Neural crest cell (in vitro differentiated cells): ENCODE measurements at places on chromosomes 16 and 17.

GRCh38 chr17:57143919-57144318, 58.9 kb downstream of the AKAP1 start:
- DNase-seq = no peak

GRCh38 chr17:70523426-70523825, 354.1 kb downstream of the KCNJ2 start:
- DNase-seq = no peak

DNA sequence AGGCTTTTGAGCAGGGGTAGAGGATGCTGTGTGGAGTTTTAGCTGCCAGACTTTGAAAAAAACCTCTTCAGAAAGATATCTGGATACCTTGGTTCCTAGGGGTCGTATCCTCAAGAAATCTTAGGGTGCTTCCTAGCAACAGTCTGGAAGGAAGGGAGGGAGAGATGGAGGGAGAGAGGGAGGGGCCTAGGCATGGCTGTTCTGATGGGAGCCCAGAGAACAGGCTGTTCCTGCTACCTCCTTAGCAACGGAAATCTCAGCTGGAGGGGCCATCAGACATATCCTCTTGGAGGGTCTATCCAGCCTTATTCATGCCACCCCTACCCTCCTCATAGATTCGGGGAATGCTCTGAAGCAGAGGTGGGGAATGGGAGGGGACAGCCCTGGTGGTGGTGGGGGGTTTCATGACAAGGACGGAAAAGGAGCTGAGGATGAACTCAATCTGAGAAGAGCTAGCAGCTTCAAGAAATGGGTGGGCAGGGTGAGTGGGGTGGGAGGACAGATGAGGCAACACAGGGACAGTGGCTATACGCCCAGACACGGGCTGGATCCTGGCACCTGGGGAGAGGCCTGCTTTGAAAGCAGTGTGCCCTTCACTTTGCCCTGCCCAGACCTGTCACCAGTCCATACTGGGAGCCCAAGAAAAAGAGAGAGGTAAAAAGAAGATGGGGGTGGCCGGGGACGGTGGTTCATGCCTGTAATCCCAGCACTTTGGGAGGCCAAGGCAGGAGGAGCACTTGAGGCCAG, 2.9 kb upstream of the THRA start:
- DNase-seq = no peak

- DNase-seq = no peak
Measured at GRCh38 chr17:2237950-2238349, 65.6 kb downstream of the SMG6 start.

DNA sequence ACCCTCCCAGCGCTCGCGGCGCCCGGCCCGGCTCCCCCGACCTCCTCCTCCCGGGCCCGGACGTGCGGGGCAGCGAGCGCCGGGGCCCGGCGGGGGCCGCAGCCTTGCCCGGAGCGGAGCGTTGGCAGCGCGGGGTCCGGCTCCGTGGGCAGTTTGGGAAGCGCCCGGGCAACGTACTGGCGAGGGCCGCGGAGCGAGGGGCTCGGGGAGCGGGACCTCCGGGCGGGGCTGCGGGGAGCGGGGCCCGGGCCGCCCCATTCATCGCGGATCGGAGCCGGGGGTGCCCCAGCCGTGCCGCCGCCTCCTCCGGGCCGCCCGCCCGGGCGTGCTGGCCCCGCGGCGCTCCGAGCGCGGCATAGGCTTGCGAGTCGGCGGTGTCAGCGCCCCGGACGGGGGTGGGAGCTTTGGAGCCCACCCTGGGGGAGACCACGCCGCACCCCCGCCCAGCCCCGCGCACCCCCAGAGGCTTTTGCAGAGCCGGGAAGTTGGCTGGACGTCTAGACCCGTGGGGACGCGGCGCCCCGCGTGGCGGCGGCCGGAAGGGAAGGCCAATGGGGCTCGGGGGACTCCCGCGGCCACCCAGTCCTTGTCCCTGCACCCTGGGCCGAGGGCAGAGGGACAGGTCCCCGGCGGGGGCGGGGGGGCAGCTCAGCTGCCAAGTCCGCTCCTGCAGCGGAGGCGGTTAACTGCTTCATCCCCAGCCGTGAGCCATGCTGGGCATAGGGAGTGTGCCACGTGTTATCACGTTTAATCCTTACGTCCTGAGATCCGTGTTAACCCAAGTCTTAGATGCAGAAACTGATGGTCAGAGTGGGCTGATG, 852 bp downstream of the ZNF469 start:
- DNase-seq = peak; percentile 45
